ENCODE measurements at places on chromosomes 2 and 18.

DNA sequence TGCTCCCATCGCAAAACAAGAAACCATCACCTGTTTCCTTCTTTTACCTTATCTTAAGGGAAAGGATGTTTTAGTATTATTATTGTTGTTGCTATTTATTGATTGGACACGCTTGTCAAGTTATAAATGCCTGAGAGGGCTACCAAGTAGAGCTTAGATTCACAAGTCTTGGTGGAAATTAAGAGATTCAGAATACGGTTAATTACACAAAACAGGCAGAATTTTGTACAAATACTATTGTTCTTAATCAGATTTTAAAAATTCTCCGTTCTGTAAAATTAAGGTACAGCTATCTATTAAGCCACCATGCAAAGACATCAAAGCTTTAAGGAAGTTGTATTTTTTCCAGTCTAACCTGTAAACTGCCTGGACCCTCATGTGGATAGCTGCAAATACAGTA, 1.1 kb upstream of the ZNF521 start:
- no peak for ATAC-seq

- peak; percentile 89 for ATAC-seq
Observed at GRCh38 chr2:64453770-64454385, at the start of gene LGALSL. Gene LGALSL (plus strand): TSS chr2:64454162. CDS start chr2:64454546, 384 bp downstream.

DNA sequence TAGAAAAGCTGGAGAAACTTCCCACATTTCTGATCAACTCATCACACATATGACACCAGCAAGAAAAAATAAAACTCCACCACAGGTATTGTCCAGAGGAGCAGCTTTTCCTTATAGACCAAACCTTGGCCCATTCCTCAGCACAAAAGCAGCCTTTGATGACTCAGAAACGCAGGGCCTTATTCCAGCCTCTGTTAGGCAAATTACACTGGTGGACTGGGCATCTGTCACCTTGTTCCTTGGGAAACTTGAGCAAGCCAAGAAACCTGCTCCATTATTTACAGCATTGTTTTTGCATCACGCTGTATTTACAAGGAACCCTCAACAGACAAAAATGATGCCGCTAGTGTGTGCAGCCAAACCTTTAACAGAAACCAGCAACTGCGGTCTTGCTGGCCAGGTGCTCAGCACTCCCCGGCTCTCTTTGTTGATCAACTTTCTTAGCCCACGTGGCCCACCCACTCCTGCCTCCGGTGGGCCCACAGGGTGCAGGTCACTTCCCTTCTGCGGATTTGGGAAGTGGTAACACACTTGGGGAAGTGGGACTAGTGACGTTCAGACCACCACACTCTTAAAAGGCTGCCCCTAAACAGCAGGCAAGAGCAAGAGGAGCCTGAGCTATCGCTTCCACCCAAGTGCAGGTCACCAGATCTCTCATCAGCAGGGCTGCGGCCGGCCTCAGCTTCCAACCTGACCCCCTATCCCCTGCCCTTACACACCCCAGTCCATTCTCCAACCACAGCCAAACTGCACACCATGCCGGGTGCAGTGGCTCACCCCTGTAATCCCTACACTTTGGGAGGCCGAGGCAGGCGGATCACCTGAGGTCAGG, 1.5 kb downstream of the AP1S3 start:
- no peak for ATAC-seq

DNA sequence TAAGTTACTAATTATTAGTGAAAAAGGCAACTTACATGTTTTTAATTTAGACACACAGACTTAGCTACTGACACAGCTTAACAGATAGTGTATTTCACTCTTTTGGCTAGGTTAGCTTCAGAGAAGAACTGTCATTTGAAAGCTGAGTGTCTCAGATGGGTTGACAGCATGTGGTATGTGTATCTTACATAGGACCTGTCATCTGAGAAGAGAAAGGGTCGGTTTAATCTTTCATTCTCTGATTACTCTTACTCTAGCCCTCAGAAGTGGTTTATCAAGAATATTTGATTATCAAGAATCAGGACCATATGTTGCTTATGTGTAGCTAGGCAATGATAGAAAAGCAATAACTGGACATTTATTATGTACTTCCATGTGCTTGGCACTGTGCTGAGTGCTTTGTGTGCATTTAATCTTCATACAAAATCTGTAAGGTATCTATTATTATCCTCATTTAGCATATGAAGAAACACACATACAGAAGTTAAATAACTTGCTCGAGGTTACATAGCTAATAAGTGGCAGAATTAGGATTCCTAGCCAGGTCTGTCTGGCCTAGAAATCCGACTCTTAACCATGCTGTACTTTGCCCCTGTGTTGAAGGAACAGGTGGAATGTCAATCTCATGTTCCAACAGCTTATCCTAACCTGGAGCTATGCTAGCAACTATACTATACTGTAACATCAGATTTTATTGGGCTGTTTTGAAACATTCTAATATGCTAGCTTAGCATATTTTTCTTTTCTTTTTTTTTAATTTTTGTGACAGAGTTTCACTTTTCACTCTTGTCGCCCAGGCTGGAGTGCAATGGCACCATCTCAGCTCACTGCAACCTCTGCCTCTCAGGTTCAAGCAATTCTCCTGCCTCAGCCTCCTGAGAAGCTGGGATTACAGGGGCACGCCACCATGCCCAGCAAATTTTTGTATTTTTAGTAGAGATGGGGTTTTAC, 28.4 kb downstream of the CFLAR start:
- ATAC-seq: no peak

DNA sequence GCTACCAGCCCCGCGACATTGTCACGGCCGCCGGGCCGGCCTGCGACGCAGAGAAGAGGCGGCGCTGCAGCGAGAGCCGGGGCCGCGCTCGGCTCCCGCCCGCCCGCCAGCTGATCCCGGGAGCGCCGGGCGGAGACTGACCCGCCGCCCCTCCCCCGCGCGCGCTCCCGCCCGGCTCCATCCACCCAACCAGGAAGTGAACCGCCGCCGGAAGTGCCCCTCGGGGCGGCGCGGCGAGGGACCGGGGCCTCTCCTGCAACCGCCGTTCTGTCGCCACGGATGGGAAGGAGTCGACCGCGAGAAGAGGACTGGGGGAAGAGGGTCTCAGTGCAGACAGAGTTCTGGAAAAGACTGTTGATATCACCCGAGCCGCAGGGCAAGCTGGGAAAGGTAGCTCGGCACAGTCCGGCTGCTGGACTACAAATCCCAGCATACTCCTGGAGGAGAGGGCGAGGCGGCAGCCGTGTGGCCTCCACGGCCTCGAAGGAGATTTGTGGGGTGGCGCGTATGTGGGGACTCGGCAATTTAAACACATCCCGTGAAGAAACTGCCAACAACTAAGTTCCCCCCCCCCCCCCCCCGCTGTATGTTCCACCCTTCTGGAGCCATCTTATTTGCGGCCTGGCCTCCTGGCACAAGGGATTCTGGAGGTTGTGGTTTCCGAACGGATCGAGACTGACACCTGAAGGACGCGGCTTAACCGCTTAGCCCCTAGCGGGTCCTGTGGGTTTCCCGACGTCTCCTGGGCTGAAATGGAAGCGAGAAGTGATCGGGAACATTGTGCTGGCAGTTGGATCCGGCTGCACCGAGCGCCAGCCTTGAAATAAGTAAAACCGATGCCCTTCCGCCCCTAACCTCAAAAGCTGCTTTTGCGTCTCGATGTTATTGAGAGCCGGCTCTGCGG, at the start of gene AAK1:
Gene AAK1 (minus strand): TSS at position 138 of the 904 bp plus-strand sequence. CDS start 699 bp downstream, outside the sequence.
- ATAC-seq: peak; percentile 95

- no peak for ATAC-seq
Observed at GRCh38 chr2:151789055-151789834, 39.0 kb downstream of the ARL5A start.

- ATAC-seq: no peak
Observed at GRCh38 chr2:158414538-158414937, 42.0 kb downstream of the CCDC148 start.

Measured in gastroesophageal sphincter (tissue), 4 donors.